Activated CD8-positive, alpha-beta T cell treated with anti-CD3 and anti-CD28 coated beads, Interleukin-2, amount 10 ng/mL, durations not matched to agents 7 days and 5 days (primary cell): ENCODE measurements at places on chromosomes 12 and 14. TPM values are rescaled to one million over a fixed set of nuclear protein-coding genes. Genes with fewer than 3 reads are reported as not detected.

The TAS2R31 gene
- total RNA-seq: 2.2 TPM

The RAD51AP1 gene
- total RNA-seq: 44.6 TPM

The CLEC6A gene
- not detected for total RNA-seq

GRCh38 chr14:50396631-50397389 is at the start of gene CDKL1:
CDKL1 (minus strand) TSS chr14:50396881; CDS start chr14:50395868, 1,013 bp downstream.
- H3K27ac ChIP-seq: peak within 1 kb of the TSS; percentile 72
- H3K36me3 ChIP-seq: peaks cover 1% of the 10 kb centered on the region
- peak; percentile 45 for DNase-seq
- peaks cover 11% of the 10 kb centered on the region for H3K4me1 ChIP-seq
- peaks cover 2% of the 10 kb centered on the region for H3K27me3 ChIP-seq

DNA sequence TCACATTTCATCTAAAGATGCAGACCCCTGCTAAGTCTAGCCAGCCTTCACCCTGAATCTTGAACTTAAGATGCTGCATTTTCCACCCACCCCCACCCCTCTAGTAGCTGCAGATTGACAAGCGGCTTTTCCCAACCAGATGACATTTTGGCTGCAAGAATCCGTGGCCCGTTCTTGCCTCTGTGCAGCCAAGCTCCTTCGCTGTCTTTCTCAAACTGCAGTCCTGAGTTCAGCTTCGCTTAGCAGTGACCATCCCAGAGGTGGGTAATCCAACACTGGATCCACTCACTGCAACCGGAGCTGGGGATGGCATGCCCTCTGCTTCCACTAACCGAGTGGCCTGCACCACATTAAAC is 765 bp upstream of the NFYB start:
- H3K27me3 ChIP-seq: peaks cover 24% of the 10 kb centered on the region
- H3K4me3 ChIP-seq: peak overlapping the region; percentile 28
- H3K27ac ChIP-seq: no peak overlapping the region
- peaks cover 20% of the 10 kb centered on the region for H3K4me1 ChIP-seq
- no peaks in the 10 kb centered on the region for H3K36me3 ChIP-seq

DNA sequence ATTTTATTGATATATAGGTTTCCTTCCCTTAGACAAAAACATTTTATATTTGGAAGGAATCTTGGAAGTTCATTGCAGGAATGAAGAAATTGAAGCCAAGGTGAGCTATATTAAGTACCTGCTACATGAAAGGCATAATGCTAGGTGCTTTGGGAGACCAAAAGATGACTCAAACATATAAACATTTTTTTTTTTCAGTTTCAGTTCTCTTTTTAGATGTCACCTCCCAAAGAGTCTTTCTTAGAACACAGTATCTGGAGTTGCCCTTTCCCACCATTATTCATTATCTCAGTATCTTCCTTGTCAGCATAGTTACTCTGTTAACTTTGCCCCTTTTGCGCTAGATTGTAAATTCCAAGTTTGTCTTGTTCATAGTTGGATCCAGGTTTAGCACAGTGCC is 1.1 kb downstream of the LIN52 start:
- no peaks in the 10 kb centered on the region for H3K27me3 ChIP-seq
- peaks cover 44% of the 10 kb centered on the region for H3K4me1 ChIP-seq
- peaks cover 17% of the 10 kb centered on the region for H3K36me3 ChIP-seq
